ENCODE measurements at places on chromosomes 4 and X.

- DNase-seq = no peak
Observed at GRCh38 chr4:20618731-20619130, 81.5 kb upstream of the PACRGL start.

GRCh38 chrX:23365541-23365940 lies 30.9 kb downstream of the PTCHD1 start:
- no peak for DNase-seq

DNA sequence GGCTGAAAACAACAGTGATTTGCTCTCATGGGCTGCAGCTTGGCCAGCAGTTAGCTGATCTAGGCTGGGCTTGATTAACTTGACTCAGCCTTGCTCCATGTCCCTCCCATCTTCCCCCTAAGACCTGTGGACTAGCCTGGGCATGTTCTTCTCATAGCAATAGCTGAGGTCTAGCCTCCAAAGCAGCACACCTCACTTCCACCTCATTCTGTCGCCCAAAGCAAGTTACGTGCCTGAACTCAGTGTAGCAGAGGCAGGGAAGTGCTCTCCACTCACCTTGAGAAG lies 62.2 kb downstream of the EVC start:
- DNase-seq = no peak

GRCh38 chr4:39278476-39278875 lies 87.7 kb downstream of the RFC1 start:
- no peak for DNase-seq

DNA sequence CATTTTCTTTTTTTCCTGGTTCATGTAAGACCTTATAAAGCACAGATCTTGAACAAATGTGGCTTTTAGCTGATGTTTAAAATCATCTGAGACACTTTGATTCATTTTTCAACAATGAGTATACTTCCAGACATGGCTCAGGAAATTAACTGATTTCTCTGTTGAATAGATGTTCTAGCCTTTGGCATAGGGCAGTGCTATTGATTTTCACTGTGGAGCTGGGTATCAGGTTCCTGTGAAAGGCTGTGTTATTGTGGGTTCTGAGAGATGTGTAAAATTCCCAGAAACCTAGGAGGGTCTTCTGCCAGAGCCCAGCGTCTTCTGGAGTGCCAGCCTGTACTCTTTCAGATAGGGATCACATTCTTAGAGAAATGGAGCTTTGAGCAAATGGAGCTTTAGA lies 278.9 kb downstream of the EPHA5 start:
- DNase-seq = no peak

GRCh38 chr4:139934057-139934707 lies 219.8 kb downstream of the MAML3 start:
- DNase-seq = no peak

DNA sequence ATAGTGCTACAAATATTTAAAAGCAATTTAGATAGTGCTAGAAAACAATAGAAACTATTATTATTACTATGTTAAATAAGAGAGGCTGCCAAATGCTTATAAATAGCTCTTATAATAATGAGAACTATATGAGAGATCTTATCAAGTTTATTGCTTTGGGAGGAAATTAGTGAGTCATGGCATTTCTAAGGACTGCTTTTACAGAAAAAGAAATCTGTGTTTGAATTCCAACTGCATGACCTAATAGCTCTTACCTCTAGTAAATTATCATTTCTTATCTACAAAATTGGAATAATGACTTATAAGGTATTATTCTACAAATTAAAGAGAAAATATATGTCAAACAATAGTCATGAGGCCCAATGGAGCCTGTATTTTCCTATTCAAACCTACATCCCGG lies 177.2 kb downstream of the GABRG1 start:
- DNase-seq = no peak

DNA sequence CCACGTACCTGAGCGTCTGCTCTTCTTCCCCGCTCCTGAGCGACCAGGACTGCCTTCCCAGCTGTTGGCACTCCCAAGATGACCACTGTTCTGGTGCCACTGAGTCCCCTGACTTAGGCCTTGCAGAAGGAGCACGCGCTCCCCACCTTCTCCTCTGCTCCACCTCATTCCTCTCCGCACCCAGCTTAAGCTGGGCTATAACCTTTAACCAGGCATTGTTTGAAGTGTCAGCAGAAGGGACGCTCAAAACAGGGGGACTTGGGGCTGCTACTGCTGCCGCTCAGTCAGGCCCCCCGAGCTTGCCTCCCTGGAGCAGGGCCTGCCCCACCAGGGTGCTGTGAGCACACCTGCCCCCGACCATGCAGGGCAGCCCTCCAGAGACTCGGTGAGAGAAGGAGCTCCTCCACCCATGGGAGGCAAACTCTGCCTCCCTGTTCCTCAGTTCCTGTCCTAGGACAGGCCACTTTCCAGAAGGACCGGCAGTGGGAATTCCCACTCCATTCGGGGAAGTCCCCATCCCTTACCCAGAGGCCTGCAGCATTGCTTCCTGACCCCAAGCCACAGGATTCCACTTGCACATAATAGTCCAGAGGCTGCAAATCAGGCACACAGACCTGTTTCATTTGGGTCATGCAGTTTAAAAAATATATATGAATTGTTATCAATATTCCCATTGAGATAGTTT lies 99.7 kb upstream of the ENPP6 start:
- no peak for DNase-seq

- DNase-seq = no peak
Observed at GRCh38 chr4:105605493-105605892, 53.1 kb downstream of the ARHGEF38 start.

DNA sequence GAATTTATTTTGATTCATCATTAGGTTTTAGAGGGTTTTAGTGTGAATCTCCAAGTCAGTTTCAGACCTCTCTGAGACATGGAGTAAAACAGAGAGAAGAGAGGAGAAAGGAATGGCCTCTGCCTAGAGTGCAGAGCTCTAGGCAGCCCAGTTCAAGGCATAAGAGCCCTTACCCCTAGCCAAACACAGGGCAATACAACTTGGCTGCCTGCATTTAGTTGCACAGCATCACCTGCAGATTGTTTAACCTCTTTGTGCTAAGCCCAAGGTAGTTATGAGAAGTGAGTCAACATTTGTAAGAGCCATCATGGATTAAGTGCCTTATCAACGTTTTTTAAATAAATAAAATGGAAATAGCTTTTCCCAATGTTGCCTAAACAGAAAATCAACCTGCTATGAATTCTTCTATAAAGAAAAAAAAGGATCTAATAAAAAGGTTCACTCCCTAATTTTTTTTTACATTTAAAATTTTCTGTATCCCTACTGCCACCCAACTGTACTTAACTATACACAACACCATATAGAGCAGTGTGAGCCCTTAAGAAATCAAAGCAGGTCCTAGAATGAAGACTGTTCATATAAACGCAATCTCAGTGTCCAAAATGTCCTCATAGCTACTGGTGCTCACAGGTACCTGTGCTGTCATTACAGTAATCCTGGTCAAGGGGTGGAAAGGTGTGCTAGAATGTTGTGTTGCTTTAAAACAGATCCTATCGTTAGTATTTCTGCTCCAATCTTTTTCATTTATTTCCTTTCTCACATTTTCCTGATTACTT lies 36.0 kb downstream of the PF4 start:
- DNase-seq = no peak

DNA sequence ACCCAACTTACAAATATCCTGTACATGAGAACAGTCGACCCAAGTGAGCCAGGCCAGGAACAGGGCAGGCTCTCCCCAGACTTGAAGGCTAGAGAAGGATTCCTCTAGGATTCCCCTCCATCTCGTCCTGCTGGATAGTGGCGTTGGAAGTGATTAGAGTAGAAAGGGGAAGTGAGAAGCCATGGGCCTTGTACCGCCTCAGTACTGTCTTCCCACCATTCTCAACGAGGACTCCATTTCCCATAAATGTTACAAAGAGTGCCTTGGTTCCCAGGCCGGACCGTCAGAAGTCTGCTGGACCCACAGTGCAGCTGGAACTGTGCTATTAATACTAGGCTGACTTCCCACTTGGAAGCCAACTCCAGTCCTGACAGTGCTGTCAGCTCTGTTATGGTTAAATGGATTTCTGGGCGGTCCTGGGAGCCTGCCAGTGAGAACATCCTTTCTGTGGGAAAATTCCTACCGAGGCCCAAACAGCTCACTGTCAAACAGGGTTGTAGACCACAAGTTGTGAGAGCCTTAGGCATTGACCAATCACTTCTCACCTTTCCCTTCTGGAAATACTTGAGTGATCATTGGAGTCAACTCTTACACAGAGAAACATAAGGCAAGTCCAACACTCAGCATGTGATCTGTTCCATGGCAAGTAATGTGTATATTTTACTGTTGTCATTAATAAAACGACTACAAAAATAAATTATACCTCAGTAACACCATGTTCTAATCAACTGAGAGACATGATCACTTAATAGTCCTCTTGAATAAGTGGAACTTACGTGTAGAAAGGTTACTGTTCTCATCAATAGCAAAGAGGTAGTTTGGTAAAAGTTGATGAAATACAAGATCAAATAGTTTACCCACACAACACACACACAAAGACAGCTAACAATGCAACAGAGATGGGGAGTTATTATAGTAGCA lies 58.4 kb downstream of the AMELX start:
- no peak for DNase-seq

- no peak for DNase-seq
Observed at GRCh38 chr4:11866391-11866790, 437.7 kb upstream of the HS3ST1 start.

GRCh38 chr4:36189511-36190226 lies 54.6 kb downstream of the ARAP2 start:
- DNase-seq = no peak

GRCh38 chr4:11881364-11881763 lies 452.7 kb upstream of the HS3ST1 start:
- DNase-seq = no peak

DNA sequence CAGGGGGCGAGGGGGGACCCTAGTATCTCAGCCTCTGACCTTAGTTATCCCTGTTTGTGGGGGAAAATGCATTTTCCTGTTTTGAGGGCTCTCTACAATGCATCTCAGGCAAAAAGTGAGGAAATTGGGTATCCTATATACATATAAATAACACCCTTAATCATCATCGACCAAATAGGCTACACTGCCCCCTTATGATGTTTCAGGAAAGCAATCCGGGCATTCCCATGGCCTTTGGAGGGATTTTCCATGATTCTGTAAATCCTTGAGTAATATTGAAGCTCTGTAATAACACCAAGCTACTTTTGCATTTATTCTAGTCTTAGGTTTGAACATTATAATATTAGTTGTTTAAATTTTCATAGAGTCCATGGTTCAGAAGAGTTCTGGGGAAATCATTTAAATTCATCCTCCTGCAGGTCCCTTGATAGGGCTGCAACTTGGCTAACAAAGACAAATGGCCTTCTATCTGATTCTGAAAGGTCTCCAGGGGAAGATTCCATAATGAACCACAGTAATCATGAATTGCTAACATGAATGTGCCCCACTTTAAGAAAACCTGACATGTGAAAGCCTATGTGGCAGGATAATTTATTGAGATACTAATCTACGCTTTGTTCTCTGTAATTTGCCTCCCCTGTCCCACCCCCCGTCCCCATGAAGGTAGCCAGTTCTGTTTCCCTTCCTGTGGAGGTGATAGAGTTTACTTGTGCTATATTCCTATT lies 91.5 kb upstream of the SCOC start:
- no peak for DNase-seq

DNA sequence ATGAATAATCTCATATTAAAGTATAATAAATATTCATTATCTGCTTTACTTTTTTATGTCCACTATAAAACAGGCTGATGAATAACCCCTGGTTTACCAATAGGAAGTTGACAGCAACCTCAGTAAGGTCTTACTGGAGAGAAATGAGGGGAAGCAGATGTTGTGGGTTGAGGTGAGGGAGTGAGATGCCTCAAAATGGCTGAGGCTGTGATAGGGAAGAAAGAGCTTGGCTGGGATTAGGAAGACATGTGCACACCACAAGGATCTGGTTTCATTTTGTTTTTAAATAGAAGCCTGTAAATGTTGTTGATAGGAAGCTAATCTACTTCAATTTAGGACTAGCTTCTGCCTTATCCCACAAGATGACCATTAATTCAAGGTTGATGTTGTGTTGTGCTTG lies 14.4 kb upstream of the CYBB start:
- DNase-seq = no peak

GRCh38 chrX:15714529-15714928 lies 23.5 kb upstream of the CA5B start:
- DNase-seq = no peak

GRCh38 chr4:151921386-151921785 lies 160.6 kb upstream of the GATB start:
- no peak for DNase-seq

DNA sequence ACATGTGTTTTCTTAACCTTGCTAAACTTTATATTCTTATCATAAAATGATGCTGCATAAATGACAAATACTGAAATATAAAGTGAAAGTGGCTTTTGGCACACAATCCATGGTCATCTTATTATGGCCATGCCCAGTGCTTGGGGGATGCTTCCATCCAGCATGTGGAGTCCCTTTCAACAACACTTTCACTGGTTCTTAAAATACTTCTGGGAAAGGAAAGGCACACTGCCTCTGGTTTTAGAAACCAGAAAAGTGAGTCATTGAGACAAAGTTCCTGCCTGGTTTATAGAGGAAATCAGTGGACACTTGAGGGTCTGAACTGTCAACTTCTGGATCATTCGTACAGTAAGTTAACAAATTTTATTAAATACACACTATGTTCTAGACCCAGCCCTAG lies 248.0 kb upstream of the ADAMTS3 start:
- DNase-seq = no peak

- DNase-seq = no peak
Observed at GRCh38 chr4:24433515-24434214, 150.7 kb downstream of the DHX15 start.

GRCh38 chr4:70505151-70505748 lies 13.1 kb upstream of the AMTN start:
- DNase-seq = peak; percentile 31

GRCh38 chrX:66020631-66021334 lies 19.1 kb downstream of the VSIG4 start:
- no peak for DNase-seq

DNA sequence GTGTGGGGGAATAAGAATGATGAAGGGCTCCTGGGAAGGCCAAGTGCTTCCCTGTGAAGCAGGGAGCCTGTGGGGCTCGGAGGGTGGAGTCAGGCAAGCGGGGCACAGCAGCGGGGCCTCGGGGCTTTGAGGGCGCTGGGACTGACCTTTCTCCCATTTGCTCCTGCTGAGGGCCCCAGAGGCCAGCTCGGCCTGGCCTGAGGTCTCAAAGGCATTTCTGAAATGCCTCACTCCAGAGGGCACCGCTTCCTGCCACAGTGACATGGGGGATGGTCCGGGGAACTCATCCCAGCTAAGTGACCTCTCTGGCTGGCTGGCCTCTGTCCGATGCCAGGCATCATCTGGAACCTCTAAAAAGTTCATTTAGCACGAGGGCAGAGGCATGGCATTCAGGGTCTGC lies 98.8 kb upstream of the STX18 start:
- DNase-seq = no peak

DNA sequence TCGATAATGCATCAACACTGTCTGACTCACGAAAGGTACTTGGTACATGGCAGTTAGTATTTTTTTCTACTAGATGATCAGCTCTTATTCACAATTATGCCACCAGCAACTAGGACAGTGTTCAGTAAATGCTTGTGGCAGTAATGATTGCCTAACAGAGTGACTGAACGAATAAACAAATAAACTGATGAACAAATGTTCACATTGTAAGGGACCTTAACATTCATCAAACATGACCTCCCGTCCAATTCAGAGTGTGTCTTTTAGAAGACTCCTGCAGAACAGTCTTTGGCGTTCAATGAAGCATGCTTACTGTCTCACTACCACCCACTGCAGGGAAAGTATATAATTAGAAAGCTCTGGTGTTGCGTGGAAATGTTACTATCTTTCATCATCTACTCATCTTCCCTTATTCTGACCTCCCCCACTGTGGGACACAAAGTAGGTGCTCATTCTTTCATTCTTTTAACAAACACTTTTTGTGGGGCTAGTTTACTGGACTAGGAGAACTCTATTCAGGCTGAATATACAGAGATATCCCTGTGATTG lies 319.3 kb downstream of the RAB28 start:
- DNase-seq = no peak
